ENCODE measurements at places on chromosomes 13 and 19.

GRCh38 chr13:80945328-80945727, 604.4 kb upstream of the SPRY2 start:
- DNase-seq: peak; percentile 87

DNA sequence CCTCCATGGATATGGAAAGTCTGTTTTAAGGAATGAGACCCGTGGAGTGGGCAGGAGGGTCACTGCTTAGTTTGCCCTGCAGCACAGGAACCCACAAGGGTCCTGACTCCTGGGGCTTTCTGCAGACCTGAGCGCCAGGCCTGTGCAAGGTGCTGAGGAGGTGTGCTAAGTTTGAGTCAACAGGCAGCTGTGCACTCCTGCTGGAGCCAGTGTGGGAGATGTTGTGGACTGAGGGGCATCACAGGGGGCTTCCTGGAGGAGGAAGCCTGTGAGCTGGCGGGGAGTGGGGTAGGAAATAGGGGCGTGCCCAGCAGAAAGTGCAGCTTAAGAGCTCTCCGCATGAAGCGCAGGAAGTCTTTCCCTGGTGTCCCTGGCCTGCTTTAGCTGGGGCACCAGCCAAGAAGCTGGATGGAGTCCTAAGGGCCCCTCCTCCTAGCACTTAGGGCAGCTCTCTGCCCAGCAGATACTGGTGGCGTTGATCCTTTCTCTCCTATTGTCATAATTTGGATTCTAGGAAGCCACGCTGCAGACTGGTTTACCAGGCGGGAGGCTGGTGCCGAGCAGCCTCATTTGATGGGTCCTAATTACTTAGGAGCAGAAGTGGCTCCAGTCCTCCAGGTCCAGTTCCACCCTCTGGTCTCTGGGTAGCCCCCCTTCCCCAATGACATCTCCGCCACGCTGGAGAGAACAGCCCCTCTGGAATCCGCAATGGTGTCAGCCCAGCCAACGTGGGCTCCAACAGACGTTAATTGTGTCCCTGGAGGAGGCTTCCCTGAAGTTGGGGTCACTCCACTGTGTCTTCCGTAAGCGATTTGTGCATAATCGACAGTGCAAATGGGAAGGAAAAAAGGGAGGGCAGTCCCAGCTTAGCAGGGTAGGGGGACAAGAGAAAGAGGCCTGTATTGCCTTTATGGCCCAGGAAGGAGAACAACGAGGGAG, 309.2 kb downstream of the ZNF536 start:
- DNase-seq: no peak

DNA sequence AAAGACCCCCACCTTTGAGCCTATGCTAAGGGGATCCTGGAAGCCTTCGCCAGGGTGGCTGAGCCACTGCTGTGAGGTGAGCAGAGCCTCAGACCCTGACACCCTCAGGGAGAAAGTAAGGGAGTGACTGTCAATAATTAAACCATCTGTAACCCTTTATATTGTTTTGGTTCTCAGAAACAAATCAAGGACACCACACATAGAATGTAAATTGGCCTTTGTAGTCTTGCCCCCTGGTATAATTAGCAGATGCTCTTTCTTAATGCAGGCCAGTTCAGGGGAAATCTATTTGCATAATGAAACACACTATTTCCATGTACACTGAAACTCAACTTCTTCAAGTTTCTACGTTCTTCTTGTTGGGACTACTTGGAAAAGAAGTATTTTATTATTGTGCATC, 127.7 kb upstream of the EDNRB start:
- no peak for DNase-seq

DNA sequence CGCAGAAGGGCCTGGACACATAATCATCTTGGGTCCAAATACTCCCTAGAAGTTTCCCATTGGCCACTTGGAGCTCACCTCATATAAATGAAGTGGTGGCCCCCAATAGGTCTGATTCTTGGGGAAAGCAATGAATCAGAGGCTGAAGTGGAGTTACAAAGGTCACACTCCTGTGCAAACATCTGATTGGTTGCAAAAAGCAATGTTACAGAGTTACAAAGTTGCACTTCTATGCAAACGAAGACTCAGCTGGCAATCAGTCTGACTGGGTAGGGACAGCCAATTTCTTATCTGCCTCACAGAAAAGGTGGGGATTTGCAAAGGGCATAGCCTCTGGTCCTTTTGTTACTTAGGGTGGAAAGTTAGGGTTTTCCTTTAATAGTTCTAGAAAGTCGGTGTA, 1.8 kb upstream of the GPR180 start:
- DNase-seq: no peak

DNA sequence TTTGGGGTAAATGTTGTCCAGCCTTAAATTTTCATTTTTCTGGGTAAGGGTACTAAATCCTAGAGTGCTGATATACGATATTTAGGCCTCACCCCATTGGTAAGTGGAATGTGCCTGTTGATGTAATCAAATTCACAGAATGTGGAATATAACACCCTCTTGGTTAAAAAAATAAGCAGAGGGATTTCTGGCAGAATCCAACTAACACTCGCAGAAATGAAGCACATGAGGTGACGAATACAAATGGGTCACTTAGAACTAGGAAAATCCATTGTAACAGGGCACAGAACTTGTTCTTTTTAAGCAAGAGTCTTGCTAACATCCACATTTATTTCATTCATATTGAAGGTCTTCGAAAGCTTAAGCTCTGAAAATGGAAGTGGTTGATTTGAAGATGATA, 320.3 kb downstream of the SHISA2 start:
- DNase-seq: no peak

GRCh38 chr19:23946569-23946968, 31.9 kb downstream of the ZNF726 start:
- DNase-seq: no peak

- DNase-seq: no peak
Measured at GRCh38 chr13:109938255-109938936, 152.0 kb upstream of the IRS2 start.

DNA sequence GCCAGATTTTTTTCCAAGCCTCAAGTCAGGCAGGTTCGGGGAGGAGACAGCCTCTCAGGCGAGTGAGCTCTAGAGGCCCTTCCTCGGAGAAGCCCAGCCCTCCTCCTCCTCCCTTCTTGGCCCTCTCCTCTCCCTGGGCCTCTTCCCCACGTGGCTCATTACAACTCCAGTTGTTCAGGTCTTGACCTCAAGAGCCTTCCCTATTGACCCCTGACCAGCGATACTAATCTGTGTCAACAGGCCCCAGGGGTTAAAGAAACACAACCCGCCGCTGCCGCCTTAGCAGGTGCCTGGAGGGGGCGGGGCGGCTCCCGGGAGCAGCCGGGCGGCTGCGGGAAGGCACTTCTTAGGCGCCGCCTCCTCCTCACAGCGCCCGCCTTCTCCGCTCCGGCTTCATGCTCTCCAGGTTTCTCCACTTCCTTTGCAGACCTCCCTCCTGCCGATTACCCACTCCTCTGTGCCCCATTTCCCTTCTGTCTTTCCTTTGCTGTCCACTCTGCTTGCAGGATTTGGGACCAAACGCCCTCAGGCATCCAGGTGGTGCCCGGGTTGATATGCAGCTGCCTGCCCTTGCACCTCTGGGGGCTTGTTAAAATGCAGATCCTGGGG, 51.0 kb downstream of the LYL1 start:
- DNase-seq: no peak

DNA sequence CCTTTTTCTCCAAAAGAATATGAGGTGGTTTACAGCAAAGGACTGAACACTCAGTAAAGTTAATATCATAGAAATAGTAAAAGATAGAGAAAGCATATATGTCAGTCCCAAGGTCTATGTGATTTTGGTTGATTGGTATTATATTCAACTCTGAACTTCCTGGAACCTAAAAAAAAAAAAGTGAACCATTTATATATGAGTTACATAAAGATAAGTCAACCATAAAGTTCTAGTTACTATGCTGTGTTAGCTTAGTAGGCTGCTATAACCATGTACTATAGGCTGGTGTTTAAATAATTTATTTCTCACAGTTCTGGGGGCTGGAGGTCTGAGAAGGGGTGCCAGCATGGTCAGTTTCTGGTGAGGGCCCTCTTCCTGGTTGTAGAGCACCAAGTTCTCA, 475.6 kb downstream of the KLF12 start:
- no peak for DNase-seq

DNA sequence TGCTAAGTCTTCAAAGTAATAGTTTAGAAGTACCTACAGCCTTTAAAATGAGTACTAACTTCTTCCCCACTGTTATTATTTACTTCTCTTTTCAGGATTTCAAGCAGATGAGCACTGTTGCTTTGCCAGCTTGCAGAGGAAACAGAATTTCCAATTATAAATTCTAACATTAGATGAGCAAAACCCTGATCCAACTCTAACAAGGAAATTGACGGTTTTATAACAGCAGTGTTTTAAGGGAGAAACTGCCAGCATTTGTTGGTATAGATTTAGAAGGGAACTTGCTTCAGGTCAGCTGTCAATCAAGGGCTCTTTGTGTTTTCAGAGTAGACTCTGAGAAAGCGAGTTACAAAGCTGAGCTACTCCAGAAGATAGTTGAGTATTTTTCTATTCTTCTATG, 120.5 kb downstream of the RAP2A start:
- DNase-seq: no peak

DNA sequence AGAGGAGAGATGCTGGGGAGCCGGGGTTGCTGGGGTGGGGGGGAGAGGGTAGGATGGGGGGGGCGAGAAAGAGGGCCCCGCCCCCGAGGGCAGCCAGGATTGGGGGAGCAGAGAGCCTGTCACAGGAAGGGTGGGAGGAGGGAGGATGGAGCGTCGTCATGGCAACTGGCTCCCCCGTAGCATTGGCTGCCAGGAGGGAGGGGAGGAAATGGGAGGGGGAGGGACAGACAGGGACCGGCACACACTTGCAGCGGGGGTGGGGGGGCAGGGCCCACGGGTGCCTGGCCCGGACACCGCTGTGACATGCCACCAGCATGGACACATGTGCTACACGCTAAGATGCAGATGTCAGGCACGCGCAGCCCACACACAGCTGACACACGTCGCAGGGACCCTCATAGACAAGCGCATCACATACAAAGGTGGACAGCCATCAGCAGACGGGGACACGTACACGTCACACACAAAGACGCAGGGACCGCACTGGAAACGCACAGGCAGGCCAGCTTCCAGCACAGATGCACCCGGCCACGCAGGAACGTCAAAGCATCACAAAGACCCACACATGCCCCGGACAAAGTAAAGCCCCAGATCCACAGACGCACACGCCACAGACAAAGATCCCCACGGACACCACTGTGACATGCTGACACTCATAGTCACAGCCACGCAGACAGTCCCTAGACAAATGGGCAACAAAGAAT, at the start of gene LMTK3:
TSS of gene LMTK3 (minus strand) at position 36 of the 704 bp plus-strand sequence. CDS start 259 bp downstream, outside the sequence.
- no peak for DNase-seq

- no peak for DNase-seq
Measured at GRCh38 chr19:35024095-35024494, 6.2 kb upstream of the SCN1B start.

DNA sequence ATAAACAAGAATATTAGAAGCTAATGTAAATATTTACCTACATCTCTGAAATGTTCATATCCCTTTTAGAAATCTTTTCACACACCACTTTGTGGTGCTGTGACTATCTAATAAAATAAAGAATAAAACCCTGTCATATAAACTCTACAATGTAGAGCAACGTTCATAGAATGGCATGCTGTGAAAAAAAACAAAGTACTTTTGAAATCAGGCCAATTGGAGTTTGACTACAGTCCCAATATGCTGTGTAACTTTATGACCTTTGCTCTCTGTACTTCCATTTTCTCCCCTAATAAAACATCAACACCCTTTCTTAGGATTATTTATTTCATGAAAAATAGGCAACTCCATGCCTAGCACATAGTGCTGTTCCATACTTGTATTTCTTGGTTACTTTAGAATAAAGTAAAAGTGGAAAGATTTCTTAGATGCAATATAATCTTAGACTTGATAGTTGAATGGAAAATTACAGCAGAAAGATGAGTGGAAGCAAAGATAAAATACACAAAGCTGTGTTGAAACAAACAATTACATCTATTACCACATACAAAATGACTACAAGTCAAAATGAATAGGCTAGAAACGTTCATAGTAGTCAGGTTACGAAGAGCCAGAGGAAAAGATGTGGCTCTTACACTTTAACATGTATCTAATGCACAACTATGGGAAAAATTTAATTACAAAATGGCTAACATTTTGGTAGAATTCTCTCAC, 613.2 kb upstream of the SLITRK5 start:
- no peak for DNase-seq

DNA sequence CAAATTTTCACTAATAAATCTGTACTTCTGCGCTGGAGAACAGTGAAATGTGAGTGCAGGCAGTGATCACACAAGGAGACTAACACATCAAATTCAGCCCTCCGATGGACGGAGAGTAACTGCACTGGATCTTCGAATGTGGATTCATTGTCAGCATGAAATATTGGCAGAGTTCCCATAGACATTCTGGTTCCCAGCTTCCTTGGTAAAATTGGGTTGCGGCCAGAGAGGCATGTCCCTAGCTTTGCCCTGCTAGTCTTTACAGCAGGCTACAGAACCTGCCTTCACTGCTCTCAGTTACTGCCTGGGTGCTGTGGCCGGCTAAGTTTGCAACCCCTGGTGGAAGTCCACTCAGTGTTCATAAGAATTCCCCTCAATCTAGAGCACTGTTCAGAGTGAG, 32.3 kb upstream of the UQCRFS1 start:
- DNase-seq: no peak

- DNase-seq: no peak
Measured at GRCh38 chr19:18286973-18287635, 5.7 kb upstream of the JUND start.

- DNase-seq: no peak
Measured at GRCh38 chr19:38184815-38185214, 39.2 kb downstream of the DPF1 start.

DNA sequence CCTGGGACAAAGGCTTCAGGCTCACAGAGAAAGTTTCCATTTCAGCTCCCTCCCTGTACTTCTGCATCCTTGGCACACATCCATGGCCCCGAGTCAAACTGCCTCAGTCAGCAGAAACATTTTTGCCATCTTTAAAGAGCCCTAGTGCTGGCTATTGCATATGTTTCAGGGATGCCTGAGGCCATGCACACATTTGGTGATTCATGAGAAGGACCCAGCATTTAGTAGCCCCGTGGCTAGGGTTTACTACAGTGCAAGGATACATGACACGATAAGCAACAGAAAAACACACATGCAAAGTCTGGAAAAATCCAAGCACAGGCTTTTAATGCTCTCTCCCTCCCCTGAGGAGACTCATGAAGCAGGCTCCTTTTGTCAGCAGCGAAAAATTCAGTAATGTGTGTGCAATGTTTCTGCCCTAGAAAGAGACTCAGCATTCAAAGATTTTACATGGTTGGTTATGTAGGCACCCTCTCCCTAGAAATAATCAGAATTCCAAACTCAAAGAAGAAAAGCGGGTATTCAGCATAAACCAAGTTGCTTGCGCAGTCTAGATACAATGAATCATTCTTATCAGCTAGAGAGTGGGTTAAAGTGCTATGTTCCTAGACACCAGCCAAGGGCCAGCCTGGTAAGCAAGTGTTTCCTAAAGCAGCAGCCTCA, 17.6 kb downstream of the ACOD1 start:
- DNase-seq: peak; percentile 94

- DNase-seq: no peak
Measured at GRCh38 chr13:36084131-36084530, 47.1 kb downstream of the DCLK1 start.

GRCh38 chr19:47569331-47569730, 3.6 kb downstream of the ZNF541 start:
- no peak for DNase-seq

GRCh38 chr13:47484548-47484947, 516.5 kb downstream of the SUCLA2 start:
- DNase-seq: no peak

GRCh38 chr19:20444202-20444885, 121.2 kb downstream of the ZNF737 start:
- DNase-seq: no peak
